ENCODE measurements at places on chromosomes 11 and 22. TPM values are rescaled to one million over a fixed set of nuclear protein-coding genes. Genes with fewer than 3 reads are reported as not detected.

The OR4D5 gene
- total RNA-seq: not detected

DNA sequence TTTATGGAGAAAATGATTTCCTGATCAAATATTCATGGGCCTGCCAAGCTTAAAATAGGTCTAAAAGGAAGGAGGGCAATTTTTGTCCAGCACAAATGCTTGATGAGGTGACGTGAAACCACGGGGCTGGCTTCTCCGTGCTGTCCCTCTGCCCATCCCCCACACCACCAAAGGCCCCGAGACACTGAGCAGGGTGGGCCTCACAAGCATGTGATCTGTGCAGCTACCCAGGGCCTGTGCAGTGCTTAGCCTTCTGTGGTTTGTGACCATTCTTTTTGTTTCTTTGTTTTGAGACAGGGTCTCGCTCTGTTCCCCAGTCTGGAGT lies 94.8 kb upstream of the RTL6 start:
- no peak for DNase-seq

DNA sequence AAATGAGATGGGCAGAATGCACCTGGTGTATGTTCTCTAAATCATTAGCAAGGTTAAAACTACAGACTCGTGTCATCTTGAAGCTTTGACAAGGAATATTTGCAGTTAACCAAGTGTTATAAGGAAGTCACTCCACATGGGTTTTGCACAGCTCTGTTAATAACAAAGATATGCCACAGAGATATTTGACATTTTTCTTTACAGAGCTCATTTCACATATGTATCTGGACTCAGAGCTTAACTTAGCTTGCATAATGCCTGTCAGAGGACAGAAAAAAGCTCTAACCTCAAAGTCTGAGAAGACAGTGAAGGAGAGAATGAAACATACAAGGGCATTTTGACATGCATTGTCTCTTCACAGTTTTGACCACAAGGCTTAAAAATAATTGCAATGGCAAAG lies 105.5 kb downstream of the C11orf87 start:
- no peak for DNase-seq

DNA sequence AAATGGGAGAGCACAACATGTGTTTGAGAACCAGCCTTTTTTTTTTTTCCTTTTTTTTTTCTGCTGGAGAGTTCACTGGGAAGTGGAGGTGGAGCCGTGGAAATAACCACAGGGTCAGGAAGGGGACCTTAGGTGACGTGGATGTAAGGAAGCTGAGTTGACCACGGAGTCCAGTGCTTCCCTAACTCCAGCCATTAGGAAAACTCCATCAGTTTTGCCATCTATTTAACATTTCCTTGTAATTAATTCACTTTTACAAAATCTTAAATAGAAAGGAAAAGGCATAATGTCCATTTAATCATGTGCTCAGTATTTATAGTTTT lies 2.0 kb upstream of the CDK2AP2 start:
- no peak for DNase-seq

GRCh38 chr11:11514246-11514645 lies 107.6 kb downstream of the GALNT18 start:
- DNase-seq: no peak

DNA sequence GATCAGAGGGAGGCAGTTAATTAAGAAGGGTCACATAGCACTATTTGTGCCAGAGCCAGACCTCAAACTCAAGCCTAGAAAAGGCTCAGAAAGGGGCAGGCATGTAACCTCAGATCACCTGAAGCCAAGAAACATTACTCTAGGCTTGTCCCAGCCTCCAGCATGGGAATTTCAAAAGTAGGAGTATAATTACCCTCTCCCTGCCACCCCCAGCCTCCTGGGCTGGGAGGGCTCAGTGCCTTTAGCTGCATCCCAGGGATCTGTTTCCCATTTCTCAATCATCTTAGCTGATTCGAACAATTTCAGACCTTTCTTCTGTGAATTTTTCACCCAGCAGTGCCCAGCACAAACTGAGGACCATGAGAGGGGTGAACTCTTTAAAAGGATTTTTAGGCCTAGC lies 33.1 kb upstream of the LRRC10B start:
- DNase-seq: no peak

GRCh38 chr11:86013713-86014112 lies 55.2 kb downstream of the PICALM start:
- DNase-seq: no peak

DNA sequence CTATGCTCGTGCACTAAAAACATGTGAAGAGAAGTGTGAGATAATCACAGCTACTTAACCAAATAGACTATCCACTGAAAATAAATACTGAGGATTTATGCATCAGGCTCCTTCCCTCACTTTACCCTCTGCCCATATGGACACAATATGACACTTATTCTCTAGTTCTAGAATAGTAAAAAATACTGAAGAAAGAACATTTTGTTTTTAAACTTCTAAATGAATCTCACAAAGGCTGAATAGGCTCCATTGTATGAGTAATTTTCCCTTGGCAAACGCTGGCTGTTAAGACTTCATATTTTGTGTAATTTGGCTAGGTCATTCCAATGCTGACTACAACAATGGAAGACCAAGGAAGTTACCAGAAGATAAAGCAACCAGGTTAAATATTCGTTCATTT lies 9.9 kb downstream of the HPS5 start:
- DNase-seq: no peak

Measured in activated CD8-positive, alpha-beta T cell treated with anti-CD3 and anti-CD28 coated beads for 36 hours (primary cell).